ENCODE measurements at places on chromosomes 12 and 14.

GRCh38 chr12:49703647-49704137 lies 3.5 kb downstream of the FMNL3 start:
- no peak for DNase-seq

GRCh38 chr14:103023881-103024473 lies 33.4 kb downstream of the CDC42BPB start:
- no peak for DNase-seq

- no peak for DNase-seq
Measured at GRCh38 chr12:68097386-68097785, 62.2 kb downstream of the IFNG start.

DNA sequence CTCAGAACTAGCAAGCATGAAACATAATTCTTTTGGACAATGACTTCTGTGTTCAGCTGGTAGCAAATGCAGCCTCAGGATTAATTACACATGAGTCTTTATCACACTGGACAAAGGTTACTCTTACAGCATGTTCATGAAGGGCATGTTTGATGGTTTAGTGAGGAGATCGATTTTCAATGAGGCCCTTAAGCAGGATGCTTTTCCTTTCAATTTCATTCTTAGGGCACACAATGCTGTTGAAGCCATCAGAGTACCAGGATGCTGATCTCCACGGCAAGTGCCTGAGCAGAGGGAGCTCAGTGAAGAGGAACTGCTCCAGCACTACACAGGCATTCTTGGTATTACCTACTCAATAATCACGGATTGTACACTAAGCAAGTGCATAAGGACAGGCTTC lies 542.0 kb downstream of the SNAPC1 start:
- no peak for DNase-seq

DNA sequence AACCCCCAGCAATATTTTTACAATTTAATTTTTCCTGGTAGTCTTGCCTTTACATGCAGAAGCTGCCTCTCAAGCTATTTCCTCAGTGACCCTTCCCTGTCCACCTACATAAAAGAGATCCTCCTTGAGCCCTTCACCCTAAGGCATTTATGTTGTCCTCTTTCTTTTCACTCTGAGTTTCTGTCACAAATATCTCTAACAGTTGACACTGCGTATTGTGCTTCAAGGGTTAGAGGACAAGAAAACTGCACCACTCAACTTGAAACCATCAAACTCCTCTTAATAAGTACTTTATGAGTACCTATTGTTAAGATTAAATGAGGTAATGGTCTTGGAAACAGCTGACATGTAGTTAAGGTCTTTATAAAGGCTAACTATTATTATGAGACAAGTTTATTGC lies 557.7 kb downstream of the TRHDE start:
- no peak for DNase-seq

GRCh38 chr12:112381406-112381882 lies 787 bp downstream of the HECTD4 start:
- DNase-seq, result peak; percentile 7

GRCh38 chr12:52752516-52752915 lies 24.6 kb downstream of the KRT76 start:
- no peak for DNase-seq

DNA sequence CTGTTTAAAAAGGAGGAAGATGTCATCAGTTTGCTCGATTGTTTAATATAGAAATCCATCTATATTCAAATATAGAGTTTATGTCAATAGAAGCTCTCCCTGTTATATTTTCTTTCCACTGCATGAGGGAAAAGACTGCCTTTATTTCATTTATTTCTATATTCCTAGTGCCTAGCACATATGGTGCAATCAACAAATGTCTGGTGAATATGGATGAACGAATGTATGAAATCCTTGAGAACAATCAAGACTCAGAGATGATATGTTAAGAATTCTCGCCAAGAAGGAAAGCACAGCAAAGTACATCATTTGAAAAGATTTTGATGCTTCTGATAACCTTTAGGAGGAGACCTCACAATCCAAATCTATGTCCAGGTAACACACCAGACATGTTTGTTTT lies 296.0 kb upstream of the LMO3 start:
- no peak for DNase-seq

- DNase-seq, result no peak
Measured at GRCh38 chr12:106239951-106240335, 7.9 kb downstream of the CKAP4 start.

DNA sequence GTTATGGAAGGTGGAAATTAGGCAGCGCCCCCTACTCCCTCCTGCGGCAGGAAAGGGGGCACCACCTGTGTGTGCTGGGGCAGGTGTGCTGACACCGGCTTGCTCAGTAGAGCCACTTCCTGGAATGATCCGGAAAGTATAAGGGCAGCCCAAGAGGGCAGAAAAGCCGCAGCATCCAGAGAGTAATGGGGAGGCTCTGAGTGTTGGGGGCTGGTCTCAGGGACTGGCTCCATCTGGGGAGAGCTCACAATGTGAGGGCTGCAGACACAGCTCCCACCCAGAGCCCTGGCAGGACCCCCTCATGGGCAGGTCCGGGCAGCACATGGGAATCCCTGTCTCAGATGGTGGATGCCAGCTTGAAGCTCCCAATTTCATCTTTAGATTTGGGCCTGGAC lies 187.6 kb upstream of the C14orf180 start:
- no peak for DNase-seq

- DNase-seq, result no peak
Measured at GRCh38 chr12:26271024-26271423, 75.7 kb downstream of the SSPN start.

GRCh38 chr12:71940068-71940467 lies 1.4 kb downstream of the TPH2 start:
- DNase-seq, result no peak

DNA sequence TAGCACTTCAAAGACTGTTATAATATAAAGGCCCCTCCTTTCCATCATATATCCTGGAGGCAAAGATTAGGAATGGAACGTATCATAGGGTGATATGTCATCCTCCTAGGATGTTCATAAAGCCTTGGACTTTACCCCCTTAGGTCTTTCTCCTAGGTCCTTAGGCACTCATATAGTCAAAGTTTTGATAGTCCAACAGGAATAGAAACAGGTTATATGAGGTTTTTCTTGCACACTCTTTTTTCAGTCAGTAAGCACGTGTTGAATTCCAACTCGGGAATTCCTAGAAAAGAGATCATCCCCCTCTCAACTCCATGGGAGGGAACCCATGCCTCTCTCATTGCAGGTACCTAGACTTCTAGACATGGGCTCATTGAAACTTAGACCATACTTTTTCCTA lies 20.1 kb upstream of the MAGOHB start:
- DNase-seq, result no peak

DNA sequence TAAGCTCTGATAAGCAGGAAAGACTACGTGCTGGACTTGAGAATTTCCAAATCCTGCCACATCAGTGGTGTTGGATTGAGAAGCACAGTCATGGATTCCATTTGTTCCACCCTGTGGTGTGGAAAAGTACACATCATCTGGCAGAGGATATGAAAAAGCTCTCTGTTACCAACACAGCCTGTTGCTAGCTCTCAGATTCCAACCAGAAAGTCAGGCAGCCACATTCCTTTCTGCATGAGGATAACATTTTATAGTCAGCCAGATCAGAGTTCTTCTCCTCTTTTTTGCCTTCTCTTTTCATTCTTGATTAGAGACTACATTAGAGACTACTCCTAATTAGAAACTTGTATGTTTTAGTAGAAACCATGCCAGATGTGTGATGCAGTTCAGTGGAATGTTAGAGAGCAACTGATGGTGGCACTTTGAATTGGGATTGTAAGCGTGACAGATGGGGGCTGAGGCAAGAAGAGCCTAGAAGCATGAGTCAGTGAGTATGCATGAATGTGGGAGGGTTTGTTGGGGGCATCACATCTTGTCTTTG lies 61.2 kb upstream of the STXBP6 start:
- DNase-seq, result no peak

DNA sequence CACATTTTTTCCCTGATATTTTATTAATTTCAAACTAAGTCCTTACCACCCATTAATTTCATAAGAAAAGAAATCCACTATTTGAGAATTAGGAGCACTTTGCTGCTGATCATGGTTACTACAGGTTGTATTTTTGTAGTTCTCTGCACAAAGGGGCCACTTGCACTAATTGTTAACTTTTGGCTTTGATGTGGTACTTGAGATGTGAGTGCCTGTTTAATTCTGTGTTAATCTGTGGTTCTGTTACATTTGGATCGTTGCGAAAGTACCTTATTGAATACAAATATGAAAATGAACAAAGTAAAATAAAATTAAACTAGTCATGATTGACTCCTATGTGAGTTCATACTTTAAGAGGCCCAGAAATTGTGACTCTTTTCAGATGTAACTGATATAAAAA lies 374.9 kb upstream of the RGS6 start:
- no peak for DNase-seq

DNA sequence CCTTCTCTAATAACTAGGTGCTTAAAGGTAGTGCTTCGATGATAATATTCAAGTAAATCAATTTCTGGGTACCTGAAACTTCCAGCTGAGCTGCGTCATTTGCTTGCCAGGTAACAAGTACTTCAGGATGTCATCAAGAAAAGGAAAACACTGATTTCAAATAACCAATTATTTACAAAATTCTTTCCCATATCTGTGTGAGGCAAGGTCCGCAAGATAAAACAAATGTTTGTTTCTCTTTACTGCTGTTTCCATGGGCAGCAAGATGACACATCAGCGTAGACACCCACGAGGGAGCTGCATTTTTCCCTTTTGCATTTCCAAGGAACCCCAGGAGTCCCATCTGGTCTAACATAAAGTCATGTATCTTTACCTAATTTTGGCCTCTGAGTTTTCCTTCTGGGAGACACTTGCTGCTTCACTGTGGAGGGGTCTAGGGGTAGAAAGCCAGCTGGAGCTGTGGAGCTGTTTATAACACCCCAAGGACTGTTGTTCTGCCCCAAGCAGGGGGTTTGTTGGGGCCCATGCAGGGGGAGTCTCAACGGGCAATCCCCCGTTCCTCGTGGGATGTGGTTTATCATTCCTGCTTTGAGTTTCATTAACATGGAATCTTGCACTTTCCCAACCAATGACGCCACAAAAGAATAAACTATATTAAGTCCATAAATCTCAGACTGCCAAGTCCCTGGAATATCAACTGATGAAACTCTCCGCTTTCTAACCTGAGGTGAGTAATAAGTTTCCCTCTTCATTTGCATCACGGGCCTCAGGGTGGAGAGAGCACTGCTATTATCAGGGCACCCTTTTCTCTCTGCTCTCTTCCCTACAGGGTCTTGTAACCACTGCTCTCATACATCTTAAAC lies 112.8 kb upstream of the PELI2 start:
- no peak for DNase-seq

GRCh38 chr14:72800848-72801370 lies 93.0 kb downstream of the DPF3 start:
- DNase-seq, result no peak

DNA sequence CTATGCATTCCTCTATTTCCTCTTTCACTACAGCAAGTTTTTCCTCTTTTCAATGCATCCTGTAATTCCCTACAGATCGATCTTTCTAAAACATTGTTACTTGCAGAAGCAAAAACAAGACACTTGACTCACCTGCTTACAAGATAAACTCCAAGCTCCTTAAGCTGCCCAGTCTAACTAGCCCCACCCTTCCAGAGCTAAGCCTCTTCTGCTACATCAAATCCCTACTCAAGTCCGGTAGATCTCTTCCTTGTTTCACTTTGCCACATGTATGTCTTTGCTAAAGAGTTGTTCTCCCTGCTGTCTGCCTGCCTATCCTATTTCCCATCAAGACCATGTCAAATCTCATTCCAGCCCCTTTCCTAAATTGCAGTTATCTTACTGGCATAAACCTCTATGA lies 724.8 kb downstream of the C12orf50 start:
- no peak for DNase-seq

- no peak for DNase-seq
Measured at GRCh38 chr14:24367514-24368211, at the start of gene NFATC4. NFATC4 (plus strand) TSS chr14:24368184; CDS start chr14:24368341, 157 bp downstream.
